ENCODE measurements at places on chromosomes 12 and 14.

DNA sequence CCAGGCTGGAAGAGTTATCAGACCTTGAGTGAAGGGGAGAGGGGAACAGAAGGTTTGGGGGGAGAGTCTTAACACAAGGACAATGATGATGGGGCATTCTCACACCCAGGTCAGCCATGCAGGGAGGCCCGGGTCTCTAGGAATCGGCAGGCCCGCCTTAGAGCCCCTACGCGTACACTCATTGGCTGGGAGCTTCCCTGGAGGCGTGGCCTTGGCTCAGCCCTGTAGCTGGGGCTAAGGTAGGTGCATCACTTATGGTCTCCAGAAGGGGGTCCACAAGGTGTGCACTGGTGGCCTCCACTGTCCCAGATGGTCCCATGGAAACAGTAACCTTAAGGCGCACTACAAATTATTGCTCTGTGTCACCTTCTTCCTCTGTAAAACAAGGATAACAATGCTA lies 660.1 kb downstream of the MED13L start:
- DNase-seq: no peak

- no peak for DNase-seq
Measured at GRCh38 chr12:131375972-131376345, 334.9 kb upstream of the SFSWAP start.

- DNase-seq: no peak
Measured at GRCh38 chr14:92897922-92898565, 24.9 kb upstream of the CHGA start.

- DNase-seq: no peak
Measured at GRCh38 chr14:61461808-61462275, 140.5 kb downstream of the PRKCH start.

- no peak for DNase-seq
Measured at GRCh38 chr14:102508410-102508773, 1.2 kb downstream of the ANKRD9 start.

DNA sequence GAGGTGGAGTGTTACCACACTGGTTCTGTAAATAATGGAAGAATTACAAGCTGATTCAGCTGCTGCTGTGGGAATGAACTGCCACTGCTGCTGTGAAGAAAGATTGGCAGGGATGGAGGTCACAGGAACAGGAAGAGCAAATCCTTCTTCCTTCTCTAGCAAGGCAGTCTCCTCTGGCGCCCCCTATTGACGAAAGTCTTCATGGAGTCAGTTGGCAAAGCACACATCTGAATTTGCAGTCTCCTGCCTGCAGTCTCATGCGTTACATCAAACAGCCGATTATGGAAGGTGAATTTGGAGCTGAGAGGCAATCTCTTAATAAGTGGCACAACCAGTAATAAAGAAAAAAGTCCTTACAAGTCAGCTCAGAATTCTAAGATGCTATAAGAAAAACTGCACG lies 106.0 kb upstream of the TMTC1 start:
- DNase-seq: no peak

GRCh38 chr12:49031573-49032161 lies 13.1 kb upstream of the PRKAG1 start:
- no peak for DNase-seq

GRCh38 chr12:47351526-47351925 lies 271.8 kb upstream of the AMIGO2 start:
- DNase-seq: no peak

DNA sequence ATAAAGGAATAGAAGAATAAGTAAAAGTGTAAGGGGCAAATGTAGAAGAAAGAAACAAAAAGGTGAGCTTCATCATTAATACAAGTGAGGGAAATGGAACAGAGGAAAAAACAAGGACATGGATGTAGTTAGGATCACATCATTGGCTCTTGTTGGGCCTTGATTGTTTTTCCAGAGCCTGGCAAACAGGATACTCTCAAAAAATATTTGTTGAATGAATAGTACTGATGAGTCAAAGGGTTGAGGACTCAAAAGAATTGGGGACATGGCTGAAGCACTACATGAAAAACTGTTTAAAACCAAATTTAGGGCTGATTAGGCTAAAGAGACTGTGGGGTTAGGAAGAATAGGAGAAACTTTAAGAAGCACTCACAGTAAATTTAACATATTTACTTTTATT lies 11.4 kb upstream of the SRP54 start:
- no peak for DNase-seq

DNA sequence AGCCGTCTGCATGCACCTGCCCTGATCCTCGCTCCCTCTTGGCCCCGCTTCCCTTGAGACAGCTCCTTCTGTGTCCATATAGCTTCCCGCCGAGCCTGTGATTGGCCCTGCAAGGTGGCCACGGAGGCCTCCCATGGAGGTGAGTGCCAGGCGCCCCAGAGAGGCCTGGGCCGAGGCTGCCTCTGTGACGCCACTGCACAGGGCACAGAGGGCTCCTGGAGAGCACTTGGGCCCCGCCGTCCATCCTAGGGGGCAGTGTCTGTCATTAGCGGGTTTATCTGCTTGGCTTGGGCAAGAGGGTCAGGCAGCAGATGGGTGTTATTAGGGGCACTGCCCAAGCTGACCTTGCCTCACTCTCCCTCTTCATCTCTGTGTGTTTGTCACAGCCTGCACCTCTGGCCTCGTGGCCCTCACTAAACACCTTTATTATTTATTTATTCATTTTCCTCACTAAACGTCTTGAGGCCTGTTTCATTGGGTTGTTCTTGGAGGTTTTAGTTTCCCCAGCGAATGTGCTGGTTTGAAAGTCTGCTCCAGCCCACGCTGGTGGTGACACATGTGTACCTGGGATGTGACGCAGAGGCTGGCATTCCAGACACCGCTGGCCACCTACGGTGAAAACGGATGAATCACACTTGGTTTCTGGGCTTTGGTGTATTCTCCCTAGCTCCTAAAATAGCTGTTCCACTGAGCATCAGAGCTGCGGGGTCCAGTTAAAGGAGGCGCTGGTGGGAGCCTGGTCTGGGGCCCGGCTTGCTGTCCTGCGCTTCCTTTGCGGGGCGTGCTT lies 5.9 kb downstream of the ZFYVE21 start:
- no peak for DNase-seq

GRCh38 chr12:93733358-93733757 lies 56.2 kb downstream of the CRADD start:
- DNase-seq: no peak

GRCh38 chr14:103523575-103523954 lies 935 bp upstream of the CKB start:
- DNase-seq: no peak

DNA sequence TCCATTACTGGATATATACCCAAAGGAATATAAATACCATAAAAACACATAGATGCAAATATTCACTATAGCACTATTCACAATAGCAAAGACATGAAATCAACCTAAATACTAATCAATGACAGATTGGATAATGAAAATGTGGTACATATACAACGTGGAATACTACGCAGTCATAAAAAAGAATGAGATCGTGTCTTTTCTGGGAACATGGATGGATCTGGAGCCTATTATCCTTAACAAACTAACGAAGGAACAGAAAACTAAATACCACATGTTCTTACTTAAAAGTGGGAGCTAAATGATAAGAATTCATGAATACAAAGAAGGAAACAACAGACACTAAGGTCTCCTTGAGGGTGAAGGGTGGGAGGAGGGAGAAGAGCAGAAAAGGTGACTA lies 76.5 kb downstream of the SLC38A4 start:
- no peak for DNase-seq

- DNase-seq: no peak
Measured at GRCh38 chr12:67263471-67263870, 5.7 kb upstream of the CAND1 start.

DNA sequence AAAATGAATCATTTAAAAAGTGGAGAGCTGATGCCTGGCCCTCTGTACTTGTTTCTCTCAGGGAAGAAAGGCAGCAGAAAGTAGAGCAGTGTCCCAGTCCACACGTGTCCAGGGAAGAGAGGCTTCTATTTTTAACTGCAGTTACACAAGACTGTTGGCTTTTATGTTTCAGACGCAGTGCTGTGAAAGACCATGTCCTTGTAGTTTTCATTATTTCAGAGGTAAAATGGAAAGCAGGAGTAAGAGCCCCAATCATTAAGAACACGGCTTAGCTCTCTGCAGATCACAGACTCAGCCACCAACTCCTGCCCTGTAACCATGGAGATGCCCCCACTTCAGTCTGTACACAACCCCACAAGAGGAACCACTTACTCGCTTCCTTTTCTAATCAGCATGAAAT lies 336.3 kb downstream of the DAD1 start:
- no peak for DNase-seq

DNA sequence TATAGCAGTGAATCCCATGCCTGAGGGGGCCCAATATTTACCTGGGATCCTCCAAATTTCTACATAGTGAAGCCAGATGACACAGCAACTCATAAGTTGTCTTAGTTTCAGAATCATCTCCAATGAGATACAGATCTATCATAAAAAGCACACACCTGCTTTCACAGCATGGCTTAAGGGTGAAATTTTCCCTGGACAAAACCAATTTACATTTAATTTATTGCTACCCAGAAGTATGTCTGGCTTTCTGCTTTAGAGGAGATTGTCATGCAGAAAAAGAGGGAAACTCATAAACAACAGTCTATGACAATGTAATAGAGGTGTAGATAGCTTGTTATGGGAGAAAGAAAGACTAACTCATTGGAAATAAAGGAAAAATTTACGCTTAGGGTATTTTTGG lies 113.0 kb downstream of the MGAT4C start:
- DNase-seq: no peak

DNA sequence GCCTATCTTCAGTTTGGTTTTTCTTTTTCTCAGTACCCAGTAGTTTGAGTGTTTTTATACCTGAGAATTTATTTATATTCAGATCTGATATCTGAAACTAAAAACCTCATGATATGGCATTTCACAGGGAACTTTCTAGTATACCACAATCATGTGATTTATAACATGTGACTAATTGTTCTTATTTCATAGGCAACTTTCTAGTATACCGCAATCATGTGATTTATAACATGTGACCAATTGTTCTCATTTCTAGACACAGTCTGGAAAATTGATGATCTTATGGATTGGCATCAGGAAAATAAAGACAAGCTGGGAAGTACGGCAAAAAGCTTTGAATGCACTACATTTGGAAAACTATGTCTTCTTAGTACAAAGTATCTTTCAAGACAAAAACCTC lies 20.6 kb downstream of the ZNF268 start:
- DNase-seq: no peak

Measured in stimulated activated CD8-positive, alpha-beta memory T cell treated with anti-CD3 and anti-CD28 coated beads, Interleukin-7, amount 100 ng/mL, for 1 hour (primary cell).